Metanephros (tissue), 2 donors: ENCODE measurements at places on chromosomes 5 and 9. TPM values are rescaled to one million over a fixed set of nuclear protein-coding genes. Genes with fewer than 3 reads are reported as not detected.

Gene SAXO1
- total RNA-seq = 0.93 TPM

Gene GRM6
- total RNA-seq = not detected

Gene MTAP
- 26.7 TPM for total RNA-seq

Gene IFNA21
- not detected for total RNA-seq

Gene GARIN3
- not detected for total RNA-seq
